ENCODE measurements at places on chromosomes 7 and 10.

- no peak for DNase-seq
Measured at GRCh38 chr7:78055599-78055998, 257.0 kb downstream of the PHTF2 start.

DNA sequence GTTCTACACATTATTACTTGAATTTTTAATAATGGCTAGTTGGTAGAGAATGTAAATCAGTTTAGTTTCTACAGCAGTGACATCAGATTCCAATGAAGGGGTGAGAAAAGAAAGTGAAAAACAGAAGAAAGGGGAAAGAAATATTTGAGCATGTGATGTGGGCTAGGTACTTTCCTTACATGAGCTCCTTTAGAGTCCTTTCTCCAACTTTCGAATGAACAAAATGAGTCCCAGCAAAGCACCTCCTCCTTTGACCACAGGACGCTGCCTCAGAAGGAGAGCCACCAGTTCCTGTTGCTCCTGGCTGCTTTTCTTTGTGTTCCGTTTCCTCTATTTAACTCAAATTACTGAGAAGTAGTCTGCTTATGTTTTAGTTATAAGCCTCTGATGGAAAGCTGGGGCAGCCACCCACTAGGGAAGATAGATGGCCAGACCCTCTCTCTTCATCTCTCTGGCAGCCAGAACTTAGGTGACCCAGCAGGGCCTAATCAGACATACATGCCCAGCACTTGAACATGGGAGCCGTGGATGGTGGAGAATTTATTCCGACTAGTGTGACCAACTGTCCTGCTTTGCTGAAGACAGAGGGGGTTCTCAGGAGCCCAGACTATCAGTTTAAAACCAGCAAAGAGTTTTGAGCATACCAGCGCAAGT is 82.4 kb upstream of the NME8 start:
- no peak for DNase-seq

DNA sequence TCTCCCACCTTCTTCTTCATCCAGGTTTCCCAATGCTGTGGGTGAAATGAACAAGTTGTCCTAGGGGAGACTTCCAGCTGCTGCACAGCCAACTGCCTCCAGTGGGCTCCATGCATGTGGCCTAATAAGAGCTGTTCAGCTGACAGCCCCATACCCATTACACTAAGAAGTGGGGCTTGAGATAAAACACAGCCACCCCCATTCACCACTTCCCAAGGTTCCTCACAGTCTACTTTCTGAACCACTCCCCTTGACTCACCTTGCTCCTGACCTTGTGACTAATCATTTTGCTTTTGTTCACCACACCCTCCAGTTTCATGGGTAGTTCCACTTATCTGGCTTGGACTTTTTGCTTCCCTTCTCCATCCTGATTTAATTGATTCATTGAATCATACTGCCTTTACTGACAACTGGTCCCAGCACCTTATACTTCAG is 119.3 kb downstream of the CABCOCO1 start:
- DNase-seq: no peak

- no peak for DNase-seq
Measured at GRCh38 chr7:38051786-38052185, 126.3 kb upstream of the STARD3NL start.

GRCh38 chr10:123284022-123284421 is 129.8 kb downstream of the BUB3 start:
- no peak for DNase-seq

DNA sequence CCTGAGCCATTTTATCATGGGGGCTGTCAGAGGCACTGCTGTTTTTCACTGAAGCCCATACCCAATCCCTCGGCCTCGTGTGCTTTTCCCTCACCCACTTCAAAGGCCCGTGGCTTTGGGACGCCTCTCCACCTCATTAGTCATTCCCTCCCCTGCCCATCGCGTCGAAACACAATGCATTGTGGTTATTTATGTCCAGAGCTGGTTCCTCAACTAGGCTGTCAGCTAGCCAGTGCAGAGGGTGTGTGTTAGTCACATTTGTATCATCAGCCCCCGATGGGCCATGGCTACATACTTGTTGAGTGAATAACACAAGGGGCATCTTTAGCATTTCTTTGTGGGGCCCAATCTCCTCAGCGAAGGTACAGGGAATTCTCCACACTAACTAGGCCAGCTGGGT is 3.8 kb upstream of the CRCP start:
- no peak for DNase-seq

- no peak for DNase-seq
Measured at GRCh38 chr7:118855290-118855689, 630.8 kb downstream of the ANKRD7 start.

DNA sequence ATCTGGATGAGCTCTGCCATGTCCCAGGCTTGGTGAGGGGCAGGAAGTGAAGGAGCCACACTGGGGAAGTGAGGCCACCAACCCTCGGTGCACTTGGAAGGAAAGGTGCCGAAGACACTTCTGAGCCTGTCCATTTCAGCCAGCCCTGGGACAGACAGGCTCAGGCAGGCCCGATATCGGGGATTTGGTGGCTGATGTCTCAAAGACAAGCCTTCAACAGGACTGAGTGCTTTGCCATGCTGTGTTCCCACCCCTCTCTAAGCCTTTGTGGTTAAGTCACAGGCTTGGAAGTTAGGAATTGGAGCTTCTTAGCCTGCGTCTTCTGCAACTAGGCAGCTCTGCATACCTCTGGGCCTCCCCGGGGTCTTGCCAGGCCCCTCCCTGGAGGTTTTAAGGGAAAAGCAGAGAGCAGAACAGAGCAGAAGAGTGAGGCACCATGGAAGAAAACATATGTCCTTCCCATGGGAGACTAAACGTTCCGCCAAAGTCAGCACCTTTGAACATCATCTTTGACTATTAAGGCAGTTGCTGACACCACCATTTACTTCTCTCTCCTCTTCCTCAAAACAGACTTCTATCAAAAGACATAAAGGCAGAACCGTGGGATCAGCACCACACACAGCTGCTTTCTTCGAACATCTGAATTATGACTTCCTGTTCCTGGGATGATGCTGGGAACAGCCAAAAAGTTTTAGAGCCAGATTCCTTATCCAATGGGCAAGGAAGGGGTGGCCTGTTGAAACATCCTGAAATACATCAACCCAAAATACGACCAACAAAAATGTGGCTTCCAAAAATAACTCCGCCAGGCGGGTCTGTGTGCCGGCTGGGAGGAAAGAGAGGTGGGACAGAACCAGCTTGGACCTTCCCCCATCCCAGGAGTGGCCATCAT is 71.8 kb downstream of the AFAP1L2 start:
- no peak for DNase-seq

GRCh38 chr7:77565917-77566316 is 28.8 kb downstream of the PTPN12 start:
- DNase-seq: no peak

GRCh38 chr7:50214126-50214670 is 90.3 kb upstream of the IKZF1 start:
- DNase-seq: no peak

DNA sequence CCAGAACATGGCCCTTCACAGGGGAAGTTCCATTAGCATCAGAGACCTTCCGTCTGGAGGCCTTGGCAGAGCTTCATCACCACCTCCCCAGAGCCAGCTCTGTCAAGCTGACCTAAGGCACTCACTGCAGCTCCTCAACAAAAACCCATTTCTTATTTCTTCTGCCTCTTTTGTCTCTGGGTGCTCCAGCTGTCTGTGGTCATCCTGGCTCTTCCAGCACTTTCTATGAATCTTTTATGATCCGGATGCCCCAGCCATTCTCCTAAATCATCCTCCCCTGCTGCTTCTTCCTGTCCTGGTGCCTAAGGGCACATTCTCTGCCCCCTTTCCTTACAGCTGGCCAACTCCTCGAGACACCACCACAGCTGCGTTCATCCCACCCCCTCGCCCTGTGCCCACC is 171.7 kb upstream of the INSYN2A start:
- no peak for DNase-seq

DNA sequence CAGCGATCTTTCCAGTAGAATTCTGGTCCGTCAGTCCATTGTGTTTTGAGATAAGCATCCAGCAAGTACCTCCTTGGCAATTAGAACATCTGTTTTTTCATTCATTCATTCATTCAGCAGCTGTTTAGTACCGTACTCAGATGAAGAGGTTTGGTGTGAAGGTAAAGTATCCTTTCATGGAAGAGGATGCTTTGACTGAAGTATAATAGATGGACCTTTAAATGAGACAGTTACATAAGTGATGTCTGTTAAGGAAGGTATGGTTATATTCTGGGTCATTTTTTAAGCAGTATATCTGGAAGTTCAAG is 1.2 kb downstream of the MAPK8 start:
- no peak for DNase-seq

Measured in ureter (tissue), 1 donor.